ENCODE measurements at places on chromosomes 1 and 21.

- no peak for DNase-seq
These were observed 187.3 kb downstream of the SLC44A5 start for GRCh38 chr1:75423616-75424015.

DNA sequence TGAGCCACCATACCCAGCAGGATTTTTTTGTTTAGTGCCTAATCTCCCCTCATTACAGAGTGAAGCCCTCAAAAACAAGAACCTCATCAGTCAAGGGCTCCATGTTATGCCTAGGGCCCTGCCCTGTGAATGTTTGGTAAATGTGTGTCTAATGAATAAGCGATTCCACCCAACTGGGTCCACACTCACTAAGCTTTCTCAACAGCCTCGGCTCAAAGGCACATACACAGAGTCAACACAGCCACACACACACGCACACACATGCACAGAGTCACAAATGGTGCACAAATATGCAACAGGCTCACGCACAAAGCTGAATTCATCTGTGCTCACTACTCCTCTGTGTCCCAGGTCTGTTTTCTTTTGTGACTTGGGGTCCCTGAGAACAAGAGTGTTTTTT lies 11.7 kb upstream of the SYNC start:
- no peak for DNase-seq

DNA sequence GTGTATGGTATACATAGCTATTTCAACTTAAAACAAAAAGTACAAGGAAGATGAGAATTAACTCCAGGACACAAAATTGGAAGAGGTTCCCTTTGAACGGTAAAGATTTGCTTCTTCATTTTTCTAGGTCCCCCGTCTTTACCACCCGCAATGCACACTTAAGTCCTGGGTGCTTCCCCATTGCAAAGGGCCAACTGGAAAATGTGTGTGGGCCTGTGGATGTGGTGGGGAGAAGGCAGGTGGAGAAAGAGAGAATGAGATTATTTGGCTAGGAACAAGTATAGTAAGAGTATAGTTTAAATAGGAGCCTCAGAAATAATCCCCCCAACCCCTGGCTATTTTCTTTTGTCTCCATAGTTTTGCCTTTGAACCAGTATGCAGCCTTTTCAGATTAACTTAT lies 115.4 kb downstream of the HLX start:
- DNase-seq, result no peak

GRCh38 chr1:156958247-156958714 lies 37.8 kb downstream of the LRRC71 start:
- no peak for DNase-seq

GRCh38 chr1:215526147-215526845 lies 40.8 kb upstream of the KCTD3 start:
- DNase-seq, result no peak

Data from activated CD4-positive, alpha-beta T cell treated with anti-CD3 and anti-CD28 coated beads, Interleukin-2, amount 50 U/mL, for 48 hours (primary cell).